ENCODE measurements at places on chromosomes 5 and 9. TPM values are rescaled to one million over a fixed set of nuclear protein-coding genes. Genes with fewer than 3 reads are reported as not detected.

Gene LHX2
- total RNA-seq, result 1.1 TPM

DNA sequence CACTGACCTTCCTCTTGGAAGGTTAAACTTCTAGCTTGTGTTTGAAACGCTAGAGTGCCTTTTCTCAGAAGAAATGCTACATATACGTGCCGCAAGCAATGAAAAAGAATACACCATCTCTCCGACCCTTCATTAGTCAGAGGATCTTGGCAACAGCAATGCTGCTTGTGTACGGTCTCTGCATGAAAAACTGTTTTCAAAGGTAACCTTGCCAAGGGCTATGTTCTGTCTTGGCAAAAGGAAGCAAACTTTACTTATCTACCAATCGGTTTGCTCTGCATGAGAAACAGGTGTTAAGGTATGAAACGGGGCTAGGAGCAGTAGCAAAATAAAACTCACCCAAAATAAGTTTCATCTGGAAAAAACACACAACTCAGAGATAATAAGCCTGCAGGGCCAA is 297.8 kb downstream of the FBXL17 start:
- peak; percentile 25 for DNase-seq

Gene PCDHB16
- 0.46 TPM for total RNA-seq

- no peak for DNase-seq
Measured at GRCh38 chr5:156460471-156460870, 133.5 kb downstream of the SGCD start.

- DNase-seq, result no peak
Measured at GRCh38 chr5:147382776-147383175, 127.1 kb downstream of the DPYSL3 start.

DNA sequence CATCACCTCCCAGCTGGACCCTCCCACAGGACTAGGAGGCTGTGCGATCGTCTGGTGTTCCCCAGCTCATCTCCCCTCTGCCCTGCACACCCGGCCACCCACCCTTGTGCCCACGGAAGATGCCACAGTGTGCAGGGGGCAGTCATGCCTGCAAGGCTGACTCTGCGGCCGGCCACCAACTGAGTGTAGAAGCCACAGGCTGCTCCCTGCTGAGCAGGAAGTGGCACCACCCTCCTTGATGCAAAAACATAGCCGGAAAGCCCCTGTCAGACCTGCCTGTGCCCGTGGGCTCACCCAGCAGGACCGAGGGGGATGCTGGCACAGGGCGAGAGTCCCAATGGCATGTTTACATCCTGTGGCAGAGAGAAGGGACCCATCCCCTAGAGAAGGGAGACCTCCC is 40.3 kb upstream of the SLC12A7 start:
- DNase-seq, result no peak

Data from PC-3 (cell line).